ENCODE measurements at places on chromosomes 3 and 15.
A peak's percentile ranks its signal among the peaks of the same experiment; 100 is the strongest.

- DNase-seq, result no peak
Observed at GRCh38 chr3:32818229-32818969, 602 bp downstream of the TRIM71 start.

GRCh38 chr3:98022978-98023820 is 11.9 kb downstream of the GABRR3 start:
- peak; percentile 66 for DNase-seq

DNA sequence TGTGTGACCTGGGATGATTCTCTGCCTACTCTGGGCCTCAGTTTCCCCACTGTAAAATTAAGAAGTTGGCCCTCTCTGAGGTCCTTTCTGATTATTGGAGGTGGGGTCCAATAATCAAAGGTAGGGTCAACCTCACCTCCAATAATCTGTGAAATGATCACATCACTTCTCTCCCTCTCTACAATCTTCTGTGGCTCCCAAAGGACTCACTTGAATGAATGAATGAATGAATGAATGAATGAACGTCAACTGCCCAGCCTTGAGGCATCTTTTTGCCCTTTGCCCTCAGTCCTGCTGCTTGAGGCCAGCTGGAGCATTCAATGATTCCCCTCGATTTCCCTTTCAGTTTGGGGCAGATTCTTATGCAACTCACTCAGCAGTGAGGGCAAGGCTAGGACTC is 26.7 kb upstream of the GRIP2 start:
- no peak for DNase-seq

GRCh38 chr3:13019243-13020095 is 53.8 kb downstream of the IQSEC1 start:
- DNase-seq, result no peak

DNA sequence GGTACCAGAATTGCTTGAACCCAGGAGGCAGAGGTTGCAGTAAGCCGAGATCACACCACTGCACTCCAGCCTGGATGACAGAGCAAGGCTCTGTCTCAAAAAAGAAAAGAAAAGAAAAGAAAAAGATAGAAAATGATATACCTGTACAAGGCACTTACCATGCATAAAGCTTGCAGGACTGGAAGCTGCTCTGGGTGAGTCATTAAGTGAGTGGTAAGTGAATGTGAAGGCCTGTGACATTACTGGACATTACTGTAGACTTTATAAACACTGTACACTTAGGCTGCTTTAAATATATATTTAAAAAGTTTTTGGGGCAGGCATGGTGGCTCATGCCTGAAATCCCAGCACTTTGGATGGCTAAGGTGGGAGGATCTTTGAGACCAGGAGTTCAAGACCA is 99.2 kb downstream of the SLMAP start:
- no peak for DNase-seq

DNA sequence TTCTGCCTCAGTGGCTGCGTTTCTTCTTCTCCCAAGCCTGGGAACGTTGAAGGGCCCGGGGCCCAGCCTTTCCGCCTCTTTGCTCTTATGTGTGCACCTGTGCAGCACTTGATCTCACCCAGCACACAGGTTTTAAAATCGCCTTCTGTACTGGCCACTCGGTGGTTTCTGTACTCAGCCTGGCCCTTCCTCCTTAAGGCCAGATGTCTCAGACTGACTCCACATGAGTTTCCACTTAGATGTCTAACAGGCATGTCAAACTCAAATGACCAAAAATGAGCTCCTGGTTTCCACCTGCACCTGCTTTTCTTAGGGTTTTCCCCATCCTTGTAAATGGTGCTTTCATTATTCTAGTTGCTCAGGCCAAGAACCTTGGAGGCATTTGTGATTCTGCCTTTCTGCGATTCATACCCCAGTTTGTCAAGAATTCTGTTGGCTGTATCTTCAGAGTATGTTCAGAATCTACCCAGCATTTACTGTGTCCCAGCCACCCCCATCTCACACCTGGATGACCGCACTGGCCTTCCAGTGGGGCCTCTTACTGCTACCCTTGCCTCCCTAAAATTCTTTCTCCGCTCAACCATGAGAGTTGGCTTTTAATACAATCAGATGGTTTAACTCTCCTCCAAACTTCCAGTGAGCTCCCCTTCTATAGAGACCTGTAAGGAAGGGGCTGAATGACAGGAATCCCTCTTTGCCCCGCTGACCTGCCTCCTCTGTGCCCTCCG is 2.2 kb upstream of the TRAK1 start:
- DNase-seq, result no peak

DNA sequence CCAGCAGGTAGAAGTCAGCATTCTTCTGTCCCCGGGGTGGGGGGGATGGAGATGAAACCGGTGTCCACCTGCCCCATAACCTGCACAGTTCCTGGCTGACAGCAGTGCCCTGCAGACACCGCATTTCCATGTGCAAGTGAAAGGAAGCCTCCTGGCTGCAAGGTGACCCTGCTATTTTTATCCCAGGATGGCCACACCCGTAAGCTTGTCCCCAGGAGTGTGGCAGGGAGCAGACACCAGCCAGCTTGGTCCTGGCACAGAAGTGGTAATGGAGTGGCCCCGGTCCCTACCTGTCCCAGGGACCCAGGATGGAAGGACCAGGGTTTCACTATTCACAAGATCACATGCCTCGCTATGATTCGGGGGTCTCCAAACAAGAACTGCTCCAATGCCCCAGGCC is 85.3 kb upstream of the RPL32 start:
- no peak for DNase-seq

DNA sequence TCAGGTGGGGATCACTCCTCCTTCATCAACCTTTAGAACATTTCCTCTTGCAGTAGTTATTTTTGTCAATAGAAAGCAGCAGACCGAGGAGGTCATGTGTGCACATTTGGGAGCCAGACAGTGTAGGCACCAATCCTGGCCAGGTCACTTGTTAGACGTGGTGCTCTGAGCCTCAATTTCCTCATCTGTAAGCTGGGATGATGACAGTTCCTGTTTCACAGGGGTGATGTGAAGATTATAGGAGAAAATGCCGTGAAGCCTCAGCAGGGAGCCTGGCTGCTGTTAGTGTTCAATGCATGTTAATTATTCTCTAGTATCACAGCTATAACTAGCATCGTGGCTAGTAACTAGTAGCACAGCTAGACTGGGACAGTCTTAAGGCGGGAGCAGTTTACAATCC is 64.7 kb downstream of the ATP2B2 start:
- no peak for DNase-seq

DNA sequence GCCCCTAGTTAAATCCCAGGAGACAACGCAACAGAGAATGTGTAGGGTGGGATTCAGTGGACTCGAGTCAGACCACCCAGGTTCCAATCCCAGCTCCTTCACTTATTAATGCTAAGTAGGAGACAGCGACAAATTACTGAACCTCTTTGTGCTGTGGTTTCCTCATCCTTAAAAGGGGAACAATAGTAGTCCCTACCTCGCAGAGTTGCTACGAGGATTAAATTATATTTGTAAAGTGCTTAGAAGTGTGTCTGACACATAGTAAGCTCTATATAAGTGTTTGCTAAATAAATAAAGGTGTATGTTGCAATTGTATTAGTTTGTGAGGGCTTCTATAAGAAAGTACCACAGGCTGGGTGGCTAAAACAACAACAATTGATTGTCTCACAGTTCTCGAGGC is 58.0 kb upstream of the PPARG start:
- no peak for DNase-seq

DNA sequence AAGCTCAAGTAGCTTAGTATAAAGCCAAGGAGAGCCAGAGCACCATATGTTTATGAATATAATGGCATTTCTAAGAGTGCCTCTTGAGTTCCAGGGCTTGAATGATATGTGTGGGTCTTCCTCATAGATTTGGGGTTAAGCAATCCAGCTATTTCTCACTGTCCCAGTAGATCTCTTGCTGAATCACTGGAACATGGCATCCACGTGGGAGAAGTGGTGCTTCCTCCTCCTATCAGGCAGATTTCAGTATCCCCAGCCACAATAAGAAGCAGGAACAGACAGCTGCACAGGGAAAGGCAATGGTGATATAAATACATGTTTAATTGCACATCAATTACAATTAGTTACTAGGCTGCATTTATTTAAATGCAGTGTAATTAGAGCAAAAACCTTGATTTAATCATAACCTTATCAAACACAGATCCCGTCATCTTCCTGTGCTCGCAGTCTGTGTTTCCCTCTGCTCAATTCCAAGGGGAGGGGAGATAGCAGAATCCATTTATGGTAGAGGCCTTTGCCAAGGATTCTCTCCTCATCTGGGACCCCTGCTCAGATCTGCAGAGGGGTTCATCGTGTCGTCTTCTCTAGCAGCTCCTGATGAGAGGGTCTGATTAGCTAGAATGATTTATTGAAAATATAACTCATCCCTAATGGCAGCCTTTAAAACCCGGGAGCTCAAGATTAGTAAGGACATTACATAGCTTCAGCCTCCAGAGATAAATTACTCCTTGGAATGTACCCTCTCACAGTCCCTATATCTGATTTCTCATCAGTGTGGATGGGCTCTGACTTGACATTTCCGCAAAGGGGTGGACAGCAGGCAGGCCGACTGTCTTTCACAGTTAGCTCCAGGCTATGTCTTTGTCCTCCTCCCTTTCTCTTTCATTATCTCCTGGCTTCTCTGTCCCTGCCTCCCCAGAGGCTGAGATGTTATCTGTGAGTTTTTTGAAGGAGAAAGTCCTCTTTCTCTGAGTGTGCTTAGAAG is 775.9 kb downstream of the AGBL1 start:
- no peak for DNase-seq

- no peak for DNase-seq
Observed at GRCh38 chr15:77162872-77163633, 92.1 kb upstream of the TSPAN3 start.

- DNase-seq, result no peak
Observed at GRCh38 chr3:10804183-10804648, 11.8 kb upstream of the SLC6A11 start.

DNA sequence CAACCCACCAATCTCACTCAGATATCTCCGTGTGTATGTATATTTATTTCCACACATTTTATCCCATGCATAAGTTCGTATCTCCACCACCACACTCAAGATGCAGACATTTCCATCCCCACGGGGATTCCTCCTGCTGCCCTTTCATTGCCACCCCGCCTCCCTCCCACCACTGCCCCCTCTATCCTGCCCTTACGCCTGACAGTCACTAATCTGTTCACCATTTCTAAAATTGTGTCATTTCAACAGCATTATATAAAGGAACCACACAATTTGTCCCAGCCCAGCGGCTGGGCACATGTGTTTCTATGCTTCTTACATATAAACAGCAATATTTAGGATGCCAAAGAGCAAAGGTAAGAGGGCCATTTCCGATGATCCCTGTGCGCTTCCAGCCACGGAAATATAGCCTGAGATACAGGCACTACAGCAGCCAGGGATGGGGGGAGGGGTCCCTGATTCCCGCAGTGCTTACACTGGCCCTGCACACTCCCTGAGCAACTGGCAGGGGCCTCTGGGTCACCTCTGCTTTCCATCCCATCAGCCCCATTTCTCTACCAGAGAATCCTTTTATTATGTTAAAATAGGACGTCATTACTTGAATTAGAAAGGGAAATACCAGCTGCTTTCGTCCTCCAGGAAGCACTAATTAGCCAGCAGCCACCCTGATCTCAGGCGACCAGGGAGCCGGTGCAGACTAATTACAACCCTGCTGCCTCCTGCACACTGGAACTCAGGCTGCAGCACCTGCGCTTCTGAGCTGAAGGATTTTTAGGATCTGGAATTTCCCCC is 372.0 kb upstream of the ATP10A start:
- peak; percentile 21 for DNase-seq

GRCh38 chr3:60431599-60431958 is 819.7 kb downstream of the FHIT start:
- DNase-seq, result no peak

DNA sequence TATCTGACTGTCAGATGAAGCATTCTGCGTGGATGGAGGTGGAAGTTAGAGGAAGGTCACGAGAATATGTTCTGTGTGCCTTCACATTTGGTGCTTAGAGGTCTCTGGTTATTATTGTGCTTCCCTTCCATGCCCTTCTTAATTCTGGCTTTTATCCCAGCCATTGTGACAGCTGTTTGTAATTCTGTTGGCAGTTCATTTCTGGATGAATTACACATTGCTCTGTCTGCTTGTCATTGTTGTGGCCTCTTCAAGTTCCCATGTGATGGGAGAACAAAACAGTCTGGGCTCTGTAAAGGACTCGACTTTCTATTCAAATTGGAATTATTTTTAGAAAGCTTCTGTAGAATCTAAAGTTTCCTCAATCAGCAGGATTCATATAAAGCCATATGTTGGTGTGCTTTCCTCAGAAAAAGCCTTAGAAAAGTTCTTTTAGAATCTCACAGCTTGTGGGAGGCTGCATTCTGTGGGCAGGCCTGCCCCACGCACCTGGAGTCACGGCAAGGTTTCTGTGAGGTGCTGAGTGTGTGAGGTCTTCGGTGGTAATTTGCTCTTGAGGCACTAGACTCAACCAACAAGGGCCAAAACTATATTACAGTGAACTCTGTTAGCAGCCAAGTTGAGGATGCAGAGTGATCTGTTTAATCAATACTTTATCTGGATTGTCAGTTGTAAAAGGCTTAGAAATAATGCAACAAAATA is 397.4 kb upstream of the AZI2 start:
- DNase-seq, result no peak

DNA sequence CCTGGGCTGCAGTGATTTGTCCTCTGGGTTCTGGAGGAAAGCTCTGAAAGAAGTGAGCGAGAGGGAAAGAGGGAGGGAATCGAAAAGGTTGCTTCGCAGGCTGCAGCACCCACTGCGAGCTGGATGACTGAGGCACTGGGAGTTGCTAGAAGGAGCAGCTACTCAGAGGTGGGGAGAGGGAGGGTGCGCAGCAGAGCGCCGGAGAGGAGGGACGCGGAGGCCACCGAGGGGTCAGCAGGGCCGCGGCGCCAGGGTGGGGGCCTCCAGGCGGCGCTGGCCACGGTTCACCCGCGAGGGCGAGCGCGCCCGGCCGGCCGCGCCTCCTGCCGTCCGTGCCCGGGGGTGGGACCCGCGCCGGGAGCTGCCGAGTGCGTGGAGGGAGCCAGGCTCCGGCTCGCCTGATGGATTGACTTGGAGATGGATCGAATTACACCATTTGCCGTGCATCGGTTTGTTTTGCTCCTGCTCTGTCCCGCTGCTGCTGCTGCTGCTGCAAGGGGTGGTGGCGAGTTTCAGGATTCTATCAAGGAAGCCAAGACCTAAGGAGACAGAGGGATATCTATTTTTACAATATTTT is at the start of gene SEMA6D:
Gene SEMA6D (plus strand): TSS at position 470 of the 577 bp plus-strand sequence. CDS start 42,294 bp downstream, outside the sequence.
- DNase-seq, result peak; percentile 85

DNA sequence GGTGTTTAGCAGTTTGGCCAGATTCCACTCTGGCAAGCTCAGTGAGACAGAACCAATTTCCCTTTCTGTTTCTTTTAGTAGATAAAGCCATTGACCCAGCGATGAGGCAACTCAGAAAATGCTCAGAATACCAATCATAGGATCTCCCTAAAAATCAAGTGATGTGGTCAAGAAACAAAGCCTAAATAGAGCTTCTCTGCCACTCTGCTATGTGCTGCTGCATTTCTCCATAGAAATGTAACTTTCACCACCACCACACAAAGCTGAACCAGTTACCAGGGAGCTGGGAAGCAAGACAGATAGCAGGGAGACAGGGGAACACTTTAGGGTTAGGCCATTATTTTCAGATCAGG is 109.8 kb downstream of the RPL22L1 start:
- DNase-seq, result no peak

- DNase-seq, result no peak
Observed at GRCh38 chr3:47082519-47082918, 81.4 kb downstream of the SETD2 start.

- no peak for DNase-seq
Observed at GRCh38 chr3:110598847-110599490, 472.6 kb upstream of the NECTIN3 start.

All from NCI-H2171 (cell line).